ENCODE measurements at places on chromosomes 1 and 21.

DNA sequence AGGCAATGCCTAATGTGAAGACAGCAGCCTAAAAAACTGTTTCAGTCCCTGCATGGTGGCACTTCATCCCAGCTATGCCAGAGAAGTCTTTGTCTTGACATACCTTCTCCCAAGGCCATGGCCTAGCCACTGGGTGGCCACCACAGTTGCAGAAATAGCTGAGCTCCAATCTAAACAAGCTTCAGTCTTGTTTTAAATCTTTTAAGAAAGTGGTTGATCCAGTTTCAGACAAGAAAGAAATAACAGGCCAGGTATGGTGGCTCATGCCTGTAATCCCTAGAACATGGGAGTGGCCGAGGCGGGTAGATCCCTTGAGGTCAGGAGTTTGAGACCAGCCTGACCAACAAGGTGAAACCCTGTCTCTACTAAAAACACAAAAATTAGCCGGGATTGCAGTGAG is 600.0 kb upstream of the PLXNA2 start:
- no peak for DNase-seq

DNA sequence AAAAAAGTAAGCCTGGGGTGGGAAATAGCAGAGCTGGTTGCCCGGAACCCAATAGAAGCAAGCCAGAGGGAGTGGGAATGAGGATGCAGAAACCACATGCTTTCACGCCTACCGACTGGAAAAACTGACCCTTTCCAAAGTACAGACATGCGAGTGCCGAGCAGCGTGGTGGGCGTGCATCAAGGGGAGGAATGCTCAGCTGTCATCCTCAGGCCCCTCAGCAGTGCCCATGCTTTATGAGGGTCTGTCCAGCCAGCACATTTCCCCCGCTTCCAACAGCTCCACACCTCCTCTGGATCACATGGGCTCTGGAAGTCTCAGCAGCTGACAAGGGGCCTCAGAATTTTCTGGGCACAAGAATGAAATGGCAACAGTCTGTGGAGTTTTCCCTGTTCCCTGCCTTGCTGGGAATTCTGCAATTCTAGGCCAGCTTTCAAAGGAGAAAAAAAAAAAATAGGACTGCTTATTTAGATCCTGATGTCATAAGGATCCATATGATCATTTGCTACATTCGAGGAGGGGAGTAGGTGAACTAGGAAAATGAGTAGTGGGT is 19.1 kb upstream of the IKBKE start:
- DNase-seq = no peak

GRCh38 chr1:244010191-244010590 is 40.9 kb upstream of the ZBTB18 start:
- DNase-seq = peak; percentile 3

- DNase-seq = no peak
These were observed 128.3 kb downstream of the LMX1A start for GRCh38 chr1:165228111-165228655.

GRCh38 chr1:200378096-200378495 is 31.7 kb downstream of the ZNF281 start:
- DNase-seq = no peak

GRCh38 chr1:162854245-162854882 is 6.6 kb downstream of the CCDC190 start:
- DNase-seq = peak; percentile 25

- DNase-seq = no peak
These were observed at the start of gene RSPO1 for GRCh38 chr1:37634244-37634991. Gene RSPO1 (minus strand): TSS chr1:37634892. CDS start chr1:37629661, 5,231 bp downstream.

DNA sequence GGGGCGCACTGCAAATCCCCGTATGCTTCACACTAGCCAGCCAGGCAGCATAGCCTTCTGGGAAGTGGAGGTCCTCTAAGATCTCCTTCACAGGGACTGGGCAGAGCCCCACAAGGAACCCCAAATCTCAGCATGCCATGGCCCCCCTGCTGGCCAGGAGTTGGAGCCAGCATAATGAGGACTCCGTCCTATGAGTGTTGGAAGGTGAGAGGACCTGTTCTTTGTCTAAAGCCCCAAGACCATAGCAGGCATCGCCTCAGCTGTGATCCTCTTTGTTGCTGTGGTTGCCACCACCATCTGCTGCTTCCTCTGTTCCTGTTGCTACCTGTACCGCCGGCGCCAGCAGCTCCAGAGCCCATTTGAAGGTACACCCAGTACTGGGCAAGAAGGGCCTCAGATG is 1.5 kb downstream of the SHISA4 start:
- no peak for DNase-seq

DNA sequence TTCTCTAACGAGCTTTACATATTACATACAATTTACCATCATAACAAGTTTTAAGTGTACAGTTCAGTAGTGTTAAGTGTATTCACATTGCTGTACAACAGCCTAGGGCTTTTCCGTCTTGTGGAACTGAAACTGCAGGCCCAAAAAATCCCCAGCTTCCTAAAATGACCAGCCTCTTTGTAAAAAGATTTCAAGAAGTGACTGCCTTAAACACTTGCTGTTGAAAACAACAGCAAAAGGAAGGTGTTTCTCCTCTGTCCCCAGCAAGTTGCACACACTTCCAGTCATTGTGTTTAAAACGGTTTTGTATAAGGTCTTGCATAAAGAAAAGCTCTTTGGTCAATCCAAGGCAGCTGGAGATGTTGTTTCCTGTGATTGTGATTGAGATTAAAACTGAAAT is 16.0 kb upstream of the GBP1 start:
- DNase-seq = no peak

GRCh38 chr1:81850031-81850430 is 49.3 kb downstream of the ADGRL2 start:
- DNase-seq = no peak

GRCh38 chr1:81852961-81853360 is 52.2 kb downstream of the ADGRL2 start:
- no peak for DNase-seq

DNA sequence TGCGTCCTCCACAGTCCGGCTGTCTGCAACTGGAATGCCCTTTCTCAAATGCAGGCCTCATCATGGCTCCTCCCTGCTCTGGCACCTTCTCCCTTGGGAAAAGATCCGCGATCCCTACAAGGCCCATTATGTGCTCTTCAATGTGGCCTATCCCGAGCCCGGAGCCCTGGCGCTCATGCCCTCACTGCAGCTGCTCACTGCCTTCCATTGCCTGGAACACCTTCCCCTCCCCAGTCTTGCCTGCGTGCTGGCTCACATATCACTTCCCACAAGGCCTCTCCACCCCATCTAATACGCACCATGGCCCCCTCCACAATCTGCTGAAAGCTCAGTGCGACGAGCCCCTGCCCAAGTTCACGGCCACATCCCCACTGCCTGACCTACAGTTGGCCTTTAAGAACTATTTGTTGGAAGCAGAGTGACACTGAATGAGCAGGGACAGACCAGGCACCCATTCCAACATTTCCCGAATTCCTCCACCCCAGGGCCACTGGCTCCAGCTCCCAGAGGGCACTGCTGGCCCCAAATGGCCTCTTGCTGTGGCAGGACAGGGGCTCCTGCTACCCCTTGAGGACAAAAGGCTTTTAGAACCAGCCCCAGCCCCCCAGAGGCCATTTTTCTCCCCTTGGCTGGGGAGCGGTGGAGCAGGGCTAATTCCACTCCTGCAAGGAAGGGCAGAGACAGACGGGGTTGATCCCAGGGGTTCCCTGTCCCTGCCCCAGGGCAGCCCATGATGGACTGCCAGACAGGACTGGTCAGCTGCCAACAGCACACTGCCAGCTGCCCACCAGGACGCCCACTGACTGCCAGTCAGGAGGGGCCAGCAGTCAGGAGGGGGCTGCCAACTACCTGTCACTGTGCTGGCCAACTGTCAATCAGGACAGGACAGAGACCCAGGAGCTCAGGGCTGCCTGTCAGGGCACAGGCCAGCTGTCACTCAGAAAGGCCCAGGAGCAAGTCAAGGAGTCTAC is 64.8 kb downstream of the DHRS3 start:
- DNase-seq = no peak

- no peak for DNase-seq
These were observed 307.4 kb upstream of the ADGRL2 start for GRCh38 chr1:81493102-81493869.

DNA sequence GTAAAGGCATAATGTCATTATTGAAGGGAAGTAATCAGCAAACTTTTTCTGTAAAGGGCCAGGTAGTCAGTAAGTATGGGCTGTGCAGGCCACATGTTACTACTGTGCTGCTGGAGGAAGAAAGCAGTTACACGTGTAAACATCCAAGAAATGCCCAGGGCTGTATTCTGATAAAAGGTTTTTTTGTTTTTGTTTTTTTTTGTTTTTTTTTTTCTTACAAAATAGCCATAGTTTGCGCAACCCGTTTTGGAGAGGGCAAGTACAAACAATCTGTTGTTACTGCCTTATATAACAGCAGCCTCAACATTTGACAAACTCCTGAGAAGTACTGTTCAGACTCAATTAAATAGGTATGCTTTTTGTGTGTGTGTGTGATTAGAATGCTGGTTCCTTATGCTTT is 26.7 kb upstream of the MTMR11 start:
- no peak for DNase-seq

GRCh38 chr1:6082430-6082971 is 36.8 kb downstream of the KCNAB2 start:
- no peak for DNase-seq

- DNase-seq = no peak
These were observed 686 bp downstream of the KMO start for GRCh38 chr1:241532864-241533263.

DNA sequence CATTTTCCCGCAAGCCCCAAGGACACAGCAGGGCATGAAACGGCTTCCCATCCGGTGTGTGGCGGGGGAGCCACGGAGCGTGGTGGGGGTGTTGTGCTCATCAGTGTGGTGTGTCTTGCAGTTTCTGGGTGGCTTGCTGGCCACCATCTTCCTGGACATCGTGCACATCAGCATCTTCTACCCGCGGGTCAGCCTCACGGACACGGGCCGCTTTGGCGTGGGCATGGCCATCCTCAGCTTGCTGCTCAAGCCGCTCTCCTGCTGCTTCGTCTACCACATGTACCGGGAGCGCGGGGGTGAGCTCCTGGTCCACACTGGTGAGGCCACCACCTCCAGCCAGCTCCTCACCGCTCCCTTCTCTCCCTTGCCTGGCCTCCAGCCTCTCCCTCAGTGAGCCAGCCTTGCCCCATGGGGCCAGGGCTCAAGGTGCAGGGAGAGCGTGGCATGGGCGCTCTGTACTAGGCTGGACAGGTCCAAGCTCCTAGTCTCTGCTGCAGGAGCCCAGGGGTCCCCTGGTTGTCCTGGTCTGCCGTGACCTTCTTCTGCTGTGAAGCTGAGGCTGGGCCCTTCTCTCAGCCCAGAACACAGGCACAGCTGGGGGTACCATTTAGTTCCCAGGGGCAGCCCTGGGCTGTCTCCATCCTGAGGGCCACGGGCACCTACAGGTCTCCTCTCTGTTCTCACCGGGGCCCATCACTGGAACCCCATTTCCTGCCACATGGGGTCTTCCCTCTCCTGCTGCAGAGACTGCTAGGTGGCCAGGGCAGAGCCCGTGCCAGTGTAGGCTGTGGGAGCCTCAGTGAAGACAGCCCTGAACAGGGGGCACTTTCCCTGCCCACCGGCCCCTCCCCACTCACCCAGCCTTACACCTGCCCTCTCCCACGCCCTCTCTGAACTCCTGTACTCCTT is 12.6 kb downstream of the AGTRAP start:
- DNase-seq = no peak

GRCh38 chr1:185044387-185044786 is 971 bp upstream of the RNF2 start:
- no peak for DNase-seq

DNA sequence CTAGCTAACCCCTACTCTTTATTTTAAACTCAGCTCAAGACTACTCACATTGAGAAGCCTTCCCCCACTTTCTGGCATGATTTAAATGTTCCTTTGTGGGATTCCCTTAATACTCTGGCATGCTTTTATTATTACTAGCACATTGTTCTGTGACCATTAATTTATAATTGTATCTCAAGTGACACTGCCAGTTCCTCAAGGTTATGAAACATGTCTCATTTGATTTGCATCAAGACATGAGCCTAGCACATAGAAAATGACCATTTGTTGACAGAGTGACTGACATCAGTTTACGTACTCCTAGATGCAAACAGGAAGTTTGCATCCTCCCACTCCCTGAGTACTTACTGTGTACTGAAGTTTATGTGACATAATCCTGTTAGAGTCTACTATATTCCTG is 15.2 kb downstream of the RGS4 start:
- DNase-seq = no peak

- no peak for DNase-seq
These were observed 319.9 kb upstream of the DUSP10 start for GRCh38 chr1:222061711-222062359.

GRCh38 chr1:179815641-179816040 is 62.0 kb downstream of the TOR1AIP2 start:
- no peak for DNase-seq

DNA sequence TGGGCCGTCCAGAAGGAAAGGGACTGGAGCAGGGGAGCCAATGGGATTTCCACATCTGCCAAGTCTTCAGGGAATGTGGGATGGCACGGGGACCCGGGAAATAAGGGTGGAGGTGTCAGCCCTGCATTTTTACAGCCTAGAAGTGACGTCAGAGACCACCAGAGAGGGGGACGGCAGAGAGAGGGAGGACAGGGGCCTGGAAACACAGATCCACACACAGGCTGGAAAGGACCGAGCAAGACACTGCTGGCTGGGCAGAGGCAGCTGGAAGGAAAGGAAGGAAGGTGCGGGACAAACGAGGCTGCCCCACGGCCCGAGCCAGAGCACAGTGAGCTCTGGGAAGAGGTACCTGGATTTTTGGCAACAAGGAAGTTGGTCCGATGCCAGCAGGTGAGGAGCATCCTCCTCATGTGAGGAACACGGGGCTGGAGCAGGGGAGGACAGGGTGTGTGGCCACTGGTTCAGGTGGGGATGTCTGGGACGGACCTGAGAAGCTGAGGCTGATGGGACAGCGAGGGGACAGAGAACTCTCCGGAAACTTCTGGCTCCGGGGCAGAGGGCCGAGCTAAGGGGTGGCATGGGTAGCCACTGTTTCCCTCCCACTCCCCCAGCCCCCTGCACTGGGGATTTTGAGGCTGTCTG is 138.3 kb downstream of the PGBD5 start:
- DNase-seq = no peak

- DNase-seq = peak; percentile 87
These were observed at the start of gene VAMP4 for GRCh38 chr1:171741872-171742576. Gene VAMP4 (minus strand): TSS chr1:171742065. CDS start chr1:171738414, 3,651 bp downstream.

DNA sequence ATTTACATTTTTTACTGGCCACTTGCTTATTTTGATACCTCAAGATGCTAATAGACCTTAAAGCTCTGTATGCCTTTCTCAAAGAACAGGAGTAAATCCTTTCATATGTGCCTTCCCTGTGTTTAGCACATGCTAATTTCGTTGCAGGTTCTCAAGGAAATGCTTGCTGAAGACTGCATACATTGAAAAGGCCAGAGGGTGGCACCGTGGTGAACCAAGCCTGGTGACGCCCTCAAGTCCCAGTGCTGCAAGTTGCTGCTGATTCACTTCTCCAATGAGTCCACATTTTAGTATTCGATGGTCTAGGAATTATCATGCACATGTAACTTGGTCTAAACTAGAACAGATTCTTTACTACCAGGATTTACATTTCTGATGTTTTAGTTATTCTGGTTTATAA is 94.1 kb downstream of the CLDN17 start:
- no peak for DNase-seq
